ENCODE measurements at places on chromosomes 13 and 19.
A peak's percentile ranks its signal among the peaks of the same experiment; 100 is the strongest.

- no peak for DNase-seq
These were observed 929.0 kb downstream of the SLITRK6 start for GRCh38 chr13:84870190-84870589.

- no peak for DNase-seq
These were observed 64.1 kb downstream of the CDADC1 start for GRCh38 chr13:49311816-49312215.

GRCh38 chr19:15640294-15640903, at the start of gene CYP4F3:
CYP4F3 (plus strand) TSS chr19:15640897; CDS start chr19:15641416, 519 bp downstream.
- DNase-seq = peak; percentile 7

- no peak for DNase-seq
These were observed 43.5 kb downstream of the COLGALT1 start for GRCh38 chr19:17598953-17599352.

DNA sequence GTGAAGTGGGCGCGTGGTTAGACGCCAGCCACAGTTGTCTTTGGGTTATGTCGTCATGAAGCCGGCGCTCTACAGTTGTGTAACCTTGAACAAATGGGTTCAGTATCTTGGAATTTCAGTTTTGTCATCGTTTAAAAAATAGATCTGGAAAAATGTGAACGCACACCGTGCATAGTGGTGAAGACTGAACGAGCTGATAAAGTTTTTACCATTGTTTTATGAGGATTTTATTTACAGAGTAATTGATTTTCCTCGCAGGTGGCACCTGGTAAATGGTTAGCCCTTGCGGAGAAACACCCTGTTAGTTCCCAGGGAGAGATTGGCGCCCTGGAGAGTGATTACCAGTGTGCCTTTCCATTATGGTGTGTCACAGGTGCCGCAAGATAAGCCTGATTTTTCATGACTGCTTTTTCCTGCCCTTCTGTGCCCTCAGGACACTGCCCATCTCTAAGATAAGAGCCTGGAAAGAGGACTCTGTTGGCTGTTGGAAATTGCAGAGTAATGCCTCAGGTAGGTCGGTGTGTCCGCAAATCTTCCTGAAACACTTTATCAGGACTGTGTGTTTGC, 577 bp downstream of the ZNF181 start:
- peak; percentile 77 for DNase-seq

- peak; percentile 78 for DNase-seq
These were observed 511 bp downstream of the GARRE1 start for GRCh38 chr19:34254698-34255432.

- peak; percentile 29 for DNase-seq
These were observed 473.4 kb downstream of the SLITRK5 start for GRCh38 chr13:88144580-88144979.

GRCh38 chr19:51431124-51431523, 13.7 kb upstream of the SIGLEC10 start:
- no peak for DNase-seq

DNA sequence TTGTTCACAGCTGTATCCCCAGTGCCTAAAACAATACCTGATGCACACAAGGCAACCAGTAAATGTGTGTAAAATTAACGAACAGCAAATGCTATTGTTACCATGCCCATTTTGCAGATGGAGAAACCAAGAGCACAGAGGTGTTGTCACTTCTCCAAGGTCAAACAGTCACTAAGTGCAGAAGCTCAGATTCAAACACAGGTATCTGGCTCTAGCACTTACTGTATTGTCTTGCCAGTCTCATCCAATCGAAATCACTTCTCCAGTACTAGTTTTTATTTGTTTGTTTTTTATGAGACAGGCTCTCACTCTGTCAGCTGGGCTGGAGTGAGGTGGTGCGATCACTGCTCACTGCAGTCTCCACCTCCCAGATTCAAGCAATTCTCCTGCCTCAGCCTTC, 13.7 kb downstream of the PLD3 start:
- DNase-seq = no peak

- DNase-seq = no peak
These were observed 43.5 kb downstream of the METTL21C start for GRCh38 chr13:102651392-102651791.

- DNase-seq = peak; percentile 86
These were observed 17.5 kb upstream of the MEIS3 start for GRCh38 chr19:47436712-47437401.

DNA sequence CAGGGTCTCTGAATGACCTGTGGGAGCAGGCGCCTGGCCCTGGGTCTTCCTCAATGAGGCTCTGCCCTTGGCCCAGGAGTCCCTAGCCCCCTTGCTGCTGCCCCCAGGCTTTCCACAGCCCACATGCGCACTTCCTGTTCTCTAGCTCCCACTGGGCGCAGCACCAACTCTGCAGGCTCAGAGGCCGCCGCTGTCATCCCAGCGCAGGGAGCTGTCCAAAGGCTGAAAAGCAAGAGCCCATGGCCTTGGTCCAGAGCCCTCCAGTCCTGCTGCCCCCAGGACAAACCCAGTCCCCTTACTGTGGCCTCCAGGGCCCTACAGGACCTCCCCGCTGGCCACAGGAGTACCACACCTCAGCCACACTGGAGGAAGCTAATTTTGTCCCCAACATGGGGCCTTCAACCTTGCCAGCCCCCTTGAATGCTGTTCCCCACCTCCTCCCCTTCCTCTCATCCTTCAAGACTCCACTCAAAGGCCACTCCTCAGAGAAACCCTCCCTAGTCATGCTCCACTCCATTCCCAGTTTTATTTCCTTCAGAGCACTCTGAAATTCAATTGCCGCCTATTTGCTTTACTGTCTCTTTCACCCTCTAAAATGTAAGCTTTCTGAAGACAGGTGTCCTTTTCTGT, 8.0 kb upstream of the POU2F2 start:
- DNase-seq = no peak

- no peak for DNase-seq
These were observed 124.5 kb downstream of the ABCC4 start for GRCh38 chr13:95176611-95177259.

DNA sequence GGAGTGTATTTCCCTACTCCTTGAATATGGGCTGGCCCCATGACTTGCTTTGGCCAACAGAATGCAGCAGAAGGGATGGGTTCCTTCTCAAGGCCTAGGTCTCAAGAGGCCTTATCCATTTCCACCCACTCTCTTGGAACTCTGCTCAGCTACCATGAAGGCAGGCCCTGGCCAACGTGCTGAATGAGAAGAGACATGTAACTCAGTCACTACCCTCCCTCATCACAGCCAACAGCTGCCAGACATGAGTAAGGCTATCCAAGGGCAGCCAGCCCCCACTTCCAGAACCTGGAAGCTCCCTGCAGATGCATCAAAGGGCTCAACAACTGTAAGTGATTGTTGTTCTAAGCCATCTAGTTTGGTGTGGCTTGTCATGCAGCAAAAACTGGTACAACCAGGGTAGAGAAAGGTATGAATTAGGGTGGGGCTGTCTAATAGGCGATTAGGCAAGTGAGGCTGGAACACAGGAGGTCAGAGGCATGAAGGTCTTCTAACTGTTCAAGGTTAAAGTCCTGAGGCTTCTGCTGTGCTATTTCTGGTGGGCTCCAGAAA, 1.4 kb upstream of the RASL11A start:
- no peak for DNase-seq

- no peak for DNase-seq
These were observed 239.7 kb upstream of the ZNF507 start for GRCh38 chr19:32105527-32106310.

- DNase-seq = no peak
These were observed 11.6 kb upstream of the MZF1 start for GRCh38 chr19:58584498-58585441.

DNA sequence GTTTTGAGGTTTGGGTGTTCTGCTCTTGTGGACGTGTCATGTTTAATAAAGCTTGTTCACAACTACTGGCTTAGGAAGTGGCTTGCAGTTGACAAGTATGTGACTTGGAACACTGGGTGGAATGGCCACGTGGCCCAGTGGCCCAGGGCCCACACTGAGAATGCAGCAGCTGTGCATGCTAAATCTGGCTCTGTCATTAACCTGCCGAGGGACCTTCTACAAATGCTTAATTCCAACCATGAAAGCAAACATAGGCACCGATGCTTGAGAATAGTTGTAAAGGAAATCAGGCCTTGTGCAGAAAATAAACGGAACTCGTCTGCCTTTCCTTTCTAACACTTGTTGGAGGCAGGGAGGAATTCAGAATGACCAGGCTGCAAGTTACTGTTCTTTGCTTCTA, 11.6 kb upstream of the CLDN10 start:
- peak; percentile 41 for DNase-seq

- no peak for DNase-seq
These were observed 702.8 kb downstream of the LIG4 start for GRCh38 chr13:107512551-107512950.

DNA sequence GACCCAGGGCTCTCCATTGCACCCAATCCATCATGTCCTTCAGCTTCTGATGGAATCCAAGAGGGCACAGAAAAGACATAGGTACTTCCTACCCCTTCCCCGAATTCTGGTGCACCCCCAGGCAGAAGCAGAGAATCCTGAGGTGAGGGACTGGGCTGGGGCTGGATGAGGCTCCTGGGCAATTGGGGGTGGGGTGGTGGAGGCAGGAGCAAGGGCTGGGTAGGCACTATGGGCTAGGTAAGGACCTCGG, 2.7 kb upstream of the KCNC3 start:
- DNase-seq = no peak

GRCh38 chr13:45417790-45418534, at the start of gene SLC25A30:
SLC25A30 (minus strand) TSS chr13:45418373; CDS start chr13:45411425, 6,948 bp downstream.
- peak; percentile 95 for DNase-seq

DNA sequence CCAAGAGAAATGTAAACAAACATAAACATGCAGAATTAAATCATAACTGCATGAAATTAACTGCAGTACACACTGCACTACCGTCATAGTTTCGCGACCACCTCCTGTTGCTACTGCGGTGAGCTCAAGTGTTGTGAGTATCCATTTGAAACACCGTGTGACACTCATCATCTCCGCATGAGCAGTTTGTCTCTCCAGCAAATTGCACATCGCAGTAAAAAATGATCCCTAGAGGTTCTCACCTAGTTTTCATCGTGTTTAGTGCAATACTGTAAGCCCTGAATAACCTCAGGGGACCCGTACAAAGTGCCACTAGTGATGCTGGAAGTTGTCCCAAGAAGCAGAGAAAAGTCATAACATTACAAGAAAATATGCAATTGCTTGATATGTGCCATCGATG, 147.7 kb downstream of the DPF1 start:
- peak; percentile 16 for DNase-seq

- no peak for DNase-seq
These were observed 886.1 kb upstream of the MIR17HG start for GRCh38 chr13:90461398-90461797.

Measured in NCI-H146 (cell line).